ENCODE measurements at places on chromosomes 5 and 9. TPM values are rescaled to one million over a fixed set of nuclear protein-coding genes. Genes with fewer than 3 reads are reported as not detected.

DNAJA1 gene
- total RNA-seq = 56.8 TPM

SLC6A19 gene
- total RNA-seq = 0.73 TPM

ALDH7A1 gene
- total RNA-seq = 128 TPM

NR5A1 gene
- total RNA-seq = 0.40 TPM

PCDHB5 gene
- total RNA-seq = 0.33 TPM

DNA sequence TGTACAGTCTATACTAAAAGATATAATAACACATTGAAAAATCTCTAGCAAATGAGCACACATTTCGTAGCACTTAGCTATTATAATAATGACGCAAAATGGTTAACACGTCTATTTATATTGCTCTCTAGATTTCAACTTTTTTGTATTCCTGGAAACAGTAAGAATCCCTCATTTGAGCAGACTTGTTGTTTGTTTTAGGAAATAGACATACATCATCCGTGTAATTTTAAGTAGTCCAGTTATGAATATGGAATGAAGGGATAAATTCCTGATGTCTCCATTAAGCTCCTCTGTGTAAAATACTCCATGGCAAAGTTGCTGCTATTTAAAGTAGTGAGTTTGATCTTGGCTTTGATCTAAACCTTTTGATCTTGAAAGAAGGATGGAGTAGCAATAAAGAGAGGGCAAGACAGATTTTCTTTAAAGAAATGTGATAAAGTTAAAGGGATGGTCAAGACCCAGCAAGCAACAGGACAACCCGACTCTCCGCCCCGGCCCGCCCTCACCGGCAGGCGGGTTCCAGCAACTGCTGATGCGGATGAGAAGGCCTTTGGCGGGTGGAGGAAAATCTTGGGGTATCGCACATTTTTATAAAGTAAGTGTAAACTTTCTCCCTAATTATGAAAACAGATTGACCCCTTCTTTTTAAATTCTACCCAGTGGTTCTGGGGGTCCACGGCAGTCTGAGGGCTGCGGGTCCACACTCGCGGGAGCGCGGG lies 277.4 kb downstream of the AOPEP start:
- DNase-seq = no peak

DNA sequence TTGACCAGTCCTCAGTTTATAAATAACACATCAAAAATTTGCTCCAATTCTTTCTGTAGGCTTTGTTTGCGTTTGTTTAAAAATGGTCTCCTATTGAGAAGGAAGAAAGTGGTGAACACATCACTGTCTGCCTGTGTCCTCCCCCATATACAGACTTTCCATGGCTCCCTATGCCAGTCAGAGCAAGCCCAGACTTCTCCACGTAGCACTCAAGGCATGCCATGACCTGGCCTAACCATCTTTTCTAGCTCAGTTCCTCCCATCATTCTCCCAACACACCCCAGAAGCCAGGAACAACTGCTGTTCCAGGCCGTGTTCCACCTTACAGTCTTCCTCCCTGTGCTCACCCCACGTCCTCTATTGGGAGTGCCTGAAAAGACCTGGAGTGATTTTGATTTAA lies 129.6 kb upstream of the ZNF618 start:
- DNase-seq = no peak

- DNase-seq = no peak
Measured at GRCh38 chr9:94908583-94909249, 182.2 kb downstream of the AOPEP start.

- DNase-seq = no peak
Measured at GRCh38 chr9:131051592-131052517, 42.9 kb downstream of the LAMC3 start.

DNA sequence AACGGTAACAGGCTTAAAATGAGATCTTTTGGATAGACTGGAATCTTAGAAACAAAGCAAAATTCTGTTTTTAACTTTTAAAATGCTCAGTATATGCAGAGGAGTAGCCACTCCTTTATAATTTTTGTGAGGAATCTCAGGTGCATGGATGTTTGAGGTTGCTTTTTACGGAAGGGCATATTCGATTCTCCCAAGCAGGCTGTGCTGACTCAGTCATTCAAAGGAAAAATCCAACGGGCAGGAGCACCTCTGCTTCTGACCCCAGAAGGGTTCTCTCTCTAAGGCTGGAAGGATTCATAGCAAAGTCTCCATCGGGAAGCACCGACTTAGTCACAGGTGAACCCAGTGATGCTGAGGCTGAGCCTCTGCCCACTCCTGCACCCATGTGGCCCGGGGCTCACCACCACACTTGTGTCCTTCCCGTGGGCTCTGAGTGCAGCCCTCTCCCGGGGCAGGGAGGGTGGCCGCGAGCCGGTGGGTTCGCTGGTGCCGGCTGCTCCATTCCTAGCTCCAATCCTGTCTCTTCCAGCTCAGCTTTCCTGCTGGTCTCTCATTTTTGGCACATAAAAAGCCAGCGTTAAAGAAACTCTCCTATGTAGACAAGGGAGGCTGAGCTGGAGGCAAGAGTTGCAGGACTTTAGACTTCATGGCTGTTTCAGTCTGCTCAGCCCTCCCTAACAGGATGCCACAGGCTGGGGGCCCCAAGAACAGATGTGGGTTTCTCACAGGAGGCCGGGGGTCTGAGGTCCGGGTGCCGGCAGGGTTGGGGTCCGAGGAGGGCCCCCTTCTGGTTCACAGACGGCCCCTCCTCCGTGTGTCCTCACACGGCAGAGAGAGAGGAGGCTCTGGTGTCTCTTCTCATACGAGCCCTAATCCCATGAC lies 135.6 kb upstream of the LPCAT1 start:
- DNase-seq = no peak

GRCh38 chr5:57042524-57042931 lies 90.6 kb upstream of the MIER3 start:
- DNase-seq = no peak

- DNase-seq = no peak
Measured at GRCh38 chr9:110156416-110156815, 51.5 kb downstream of the C9orf152 start.

- DNase-seq = no peak
Measured at GRCh38 chr5:150123542-150123941, 32.1 kb downstream of the PDGFRB start.

DNA sequence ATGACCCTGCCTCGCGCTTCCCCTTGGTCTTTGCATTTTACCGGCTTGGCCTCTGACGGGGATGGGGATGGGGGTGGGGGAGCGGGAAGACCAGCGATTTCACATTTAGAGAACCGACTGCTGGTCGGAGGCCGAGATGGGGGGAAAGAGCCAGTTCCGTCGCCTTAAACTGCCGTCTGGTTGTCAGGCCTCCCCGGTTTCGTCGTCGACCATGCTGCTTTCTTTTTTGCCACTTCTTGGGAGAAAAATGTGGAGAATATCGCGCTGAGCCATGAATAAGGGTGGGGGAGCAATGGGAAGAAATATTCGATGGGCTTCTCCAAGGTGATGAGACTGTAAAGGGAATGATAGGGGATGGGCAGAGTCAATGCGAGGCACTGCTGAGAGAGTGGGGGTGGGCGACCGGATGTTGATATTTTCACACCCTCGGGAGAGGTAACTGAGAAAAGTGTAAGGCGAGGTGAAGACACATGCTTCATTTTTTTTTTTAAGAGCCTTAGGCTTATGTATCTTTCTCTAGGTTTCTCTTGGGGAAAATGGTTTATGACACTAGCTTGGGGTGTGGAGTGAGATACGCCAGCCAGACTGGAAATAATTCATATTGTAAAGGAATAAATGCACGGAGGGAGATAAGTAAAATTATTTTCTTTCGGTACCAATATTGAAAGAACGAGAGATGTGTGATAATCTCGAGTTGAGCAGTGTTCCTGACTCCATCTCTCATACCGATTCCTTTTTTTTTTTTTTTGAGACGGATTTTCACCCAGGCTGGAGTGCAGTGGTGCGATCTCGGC lies 1.1 kb downstream of the KIF2A start:
- no peak for DNase-seq

- no peak for DNase-seq
Measured at GRCh38 chr5:78280261-78280660, 14.2 kb downstream of the AP3B1 start.

- DNase-seq = no peak
Measured at GRCh38 chr5:116135344-116135743, 50.5 kb downstream of the COMMD10 start.

GRCh38 chr9:109186857-109187520 lies 19.9 kb upstream of the FRRS1L start:
- DNase-seq = no peak

DNA sequence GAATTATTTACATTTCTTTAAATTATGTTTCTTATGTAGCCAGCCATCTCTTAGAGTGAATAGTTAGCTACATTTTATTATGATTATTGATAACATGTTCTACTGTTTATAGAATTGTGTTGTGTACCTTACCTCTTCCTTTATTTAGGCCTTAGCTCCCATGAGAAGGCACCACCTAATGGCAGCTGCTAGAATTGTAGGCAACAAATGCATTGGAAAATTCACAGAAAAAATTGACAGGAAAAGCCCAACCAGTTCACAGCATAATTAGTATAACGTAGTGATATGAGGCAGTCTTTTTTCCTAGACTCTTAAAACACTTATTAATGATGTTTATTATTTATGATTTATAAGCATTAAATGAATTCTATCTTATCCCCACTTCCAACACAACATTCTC lies 175.8 kb downstream of the WDR70 start:
- no peak for DNase-seq

GRCh38 chr5:145947581-145947980 lies 11.2 kb downstream of the SH3RF2 start:
- DNase-seq = no peak

GRCh38 chr5:57862942-57863341 lies 380.3 kb upstream of the ACTBL2 start:
- no peak for DNase-seq

DNA sequence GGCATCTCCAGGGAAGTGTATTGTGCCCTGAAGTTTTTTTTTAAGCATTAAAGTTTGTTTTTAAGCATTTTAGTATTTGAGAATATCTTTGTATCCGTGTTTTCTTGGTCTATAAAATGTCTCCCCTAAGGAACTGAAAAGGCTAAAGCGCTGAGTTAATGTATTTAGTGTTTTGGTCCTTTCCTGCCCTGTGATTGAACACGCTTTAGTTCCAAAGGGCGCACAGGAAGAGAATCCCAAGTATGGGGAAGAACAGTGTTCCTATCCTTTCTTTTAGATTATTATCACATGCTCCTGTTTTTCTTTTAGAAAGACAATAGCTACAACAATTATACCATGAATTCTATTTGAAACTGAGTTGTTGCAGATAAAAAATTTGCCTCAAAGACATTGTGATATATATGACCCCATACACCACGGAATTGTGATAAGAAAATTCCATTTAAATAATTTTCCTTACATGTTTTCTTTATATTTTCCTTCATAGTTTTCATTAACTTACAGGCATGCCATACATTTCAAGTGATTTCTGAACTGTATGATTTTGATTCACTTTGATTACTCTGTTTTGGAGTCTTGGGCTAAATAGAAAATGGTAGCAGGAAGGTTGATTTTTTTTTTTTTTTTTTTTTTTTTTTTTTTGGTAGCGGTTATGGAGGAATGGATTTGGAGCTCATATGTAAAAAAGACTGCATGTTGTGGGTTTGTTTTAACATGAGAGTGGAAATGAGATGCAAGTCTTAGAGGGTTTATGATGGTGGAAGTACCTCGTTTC lies 3.1 kb downstream of the HSPA4 start:
- no peak for DNase-seq

- DNase-seq = no peak
Measured at GRCh38 chr9:76855015-76855414, 50.9 kb downstream of the PRUNE2 start.

DNA sequence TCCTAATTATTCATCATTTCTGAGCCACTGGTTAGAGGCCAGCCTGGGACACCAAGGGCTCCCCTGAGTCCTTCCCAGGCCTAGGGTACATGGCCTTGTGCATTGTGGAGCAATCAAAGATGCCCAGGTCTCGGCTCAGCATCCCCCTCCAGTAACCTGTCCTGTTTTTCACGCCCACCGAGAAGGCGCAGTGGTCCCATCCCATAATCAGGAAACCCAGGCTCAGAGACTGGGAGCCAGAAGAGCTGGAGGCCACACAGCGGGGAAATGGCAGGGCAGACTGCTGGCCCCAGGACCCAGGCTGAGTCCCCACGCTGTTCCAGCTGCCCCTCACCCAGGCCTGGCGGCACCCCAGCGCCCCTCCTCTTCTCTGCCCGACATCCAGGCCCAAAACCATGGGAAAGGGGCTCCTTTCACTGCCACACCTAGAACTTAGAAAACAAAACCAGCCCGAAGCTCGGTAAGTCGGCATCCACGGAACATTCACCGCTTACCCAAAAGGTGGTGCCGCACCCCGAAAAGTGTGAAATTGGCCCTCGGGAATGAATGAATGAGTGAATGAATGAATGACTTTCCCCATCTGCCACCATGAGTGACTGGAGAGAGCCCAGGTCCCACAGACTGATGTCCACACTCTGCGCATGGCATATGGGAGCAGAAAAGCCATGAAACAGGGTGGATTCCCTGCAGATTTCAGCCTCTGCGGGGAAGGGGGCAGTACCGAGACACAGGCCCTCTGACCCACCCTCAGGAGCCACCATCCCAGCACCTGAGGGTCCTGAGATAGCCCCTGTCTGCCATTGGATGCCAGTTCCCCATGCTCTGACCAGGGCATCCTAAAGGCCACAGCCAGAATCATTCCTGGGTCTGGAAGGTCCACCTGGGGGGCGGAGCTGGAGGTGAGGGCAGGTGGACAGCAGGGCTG lies 132.5 kb downstream of the OLFM1 start:
- DNase-seq = no peak

GRCh38 chr5:30845194-30845593 lies 348.3 kb upstream of the CDH6 start:
- DNase-seq = no peak
